ENCODE measurements at places on chromosomes 3 and 15.

- DNase-seq, result no peak
Measured at GRCh38 chr3:195803289-195803908, 8.3 kb downstream of the MUC4 start.

DNA sequence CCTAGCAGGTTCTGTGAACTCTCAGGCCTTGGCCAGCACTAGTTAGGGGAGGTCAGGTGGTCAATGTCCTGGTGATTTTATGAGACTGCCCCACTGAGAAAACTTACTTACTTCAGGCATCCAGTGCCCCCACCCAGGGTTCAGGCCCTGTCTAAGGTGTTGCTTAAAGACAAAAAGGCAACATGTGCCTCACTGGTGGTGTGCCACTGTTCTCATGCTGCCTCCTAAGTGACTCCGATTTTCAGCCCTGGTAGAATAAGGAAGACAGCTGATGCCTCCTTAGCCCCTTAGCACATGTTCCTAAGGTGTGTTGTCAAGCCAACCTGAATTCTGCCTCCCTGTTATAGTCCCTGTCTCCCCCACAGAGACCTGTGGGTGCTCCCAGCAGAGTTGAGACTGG is 5.3 kb downstream of the RBM15B start:
- no peak for DNase-seq

GRCh38 chr3:184372911-184373310 is 5.1 kb downstream of the THPO start:
- DNase-seq, result no peak

DNA sequence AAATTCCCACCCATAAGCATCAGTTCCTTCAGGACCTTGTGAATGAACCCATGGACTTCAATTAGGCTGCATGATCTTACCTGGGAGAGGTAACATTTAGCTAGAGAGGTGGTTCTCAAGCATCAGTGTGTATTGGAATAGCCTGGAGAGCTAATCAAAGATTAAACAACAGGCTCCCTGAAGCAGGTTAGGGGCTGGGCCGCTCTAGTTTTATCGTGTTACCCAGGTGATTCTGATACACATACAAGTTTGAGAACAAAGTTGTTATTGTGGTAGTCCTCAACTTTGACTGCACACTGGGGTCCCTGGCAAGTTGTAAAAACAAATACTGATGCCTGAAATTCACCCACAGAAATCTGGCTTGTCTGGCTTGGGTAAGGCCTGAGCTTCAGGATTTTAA is 31.2 kb downstream of the MYH15 start:
- DNase-seq, result no peak

DNA sequence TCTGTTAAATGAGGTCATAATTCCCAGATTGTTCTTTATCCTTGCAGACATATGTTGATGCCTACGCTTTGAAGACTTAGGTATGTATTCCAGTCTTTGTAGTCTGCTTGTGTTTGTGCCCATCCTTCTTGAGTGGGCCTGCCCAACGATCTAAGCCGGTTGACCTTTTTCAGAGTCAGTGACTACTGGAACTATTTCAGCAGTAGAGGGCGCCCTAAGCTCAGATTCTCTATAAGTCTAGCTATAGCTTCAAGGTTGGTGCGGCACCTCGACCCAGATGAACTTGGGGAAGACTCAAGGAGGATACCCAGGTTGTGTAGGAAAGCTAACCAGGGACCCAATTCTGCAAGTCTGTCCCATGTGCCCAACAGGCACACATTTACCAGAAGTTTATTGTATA is 228.8 kb upstream of the PPP2R3A start:
- DNase-seq, result peak; percentile 36

- peak; percentile 26 for DNase-seq
Measured at GRCh38 chr3:132721479-132722164, 587 bp downstream of the NPHP3 start.

- no peak for DNase-seq
Measured at GRCh38 chr3:187011915-187012314, 81.6 kb downstream of the ST6GAL1 start.

- DNase-seq, result peak; percentile 53
Measured at GRCh38 chr3:43477600-43477999, 144.2 kb downstream of the ANO10 start.

- no peak for DNase-seq
Measured at GRCh38 chr3:147422601-147423536, 13.7 kb downstream of the ZIC1 start.

DNA sequence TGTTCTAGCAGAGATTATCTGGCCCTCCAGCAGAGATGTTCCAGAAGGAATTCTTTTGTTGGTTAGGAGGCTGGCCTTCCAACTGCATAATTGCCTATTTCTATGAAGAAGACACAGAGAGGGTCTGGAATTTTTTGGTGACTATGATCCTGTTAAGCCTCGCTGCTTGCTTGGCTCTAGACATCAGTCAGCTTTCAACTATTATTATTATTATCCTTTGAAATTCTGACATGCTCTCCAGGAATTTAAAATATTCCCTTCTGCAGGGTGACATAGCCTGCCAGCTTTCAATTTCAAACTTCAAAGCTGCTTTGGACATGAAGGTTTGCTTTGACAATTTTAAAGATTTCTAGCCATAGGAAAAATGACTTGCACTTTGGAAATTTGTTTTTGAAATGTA is 26.3 kb upstream of the ZNF148 start:
- DNase-seq, result no peak

GRCh38 chr3:158470944-158471638 is 99.9 kb upstream of the MLF1 start:
- no peak for DNase-seq

DNA sequence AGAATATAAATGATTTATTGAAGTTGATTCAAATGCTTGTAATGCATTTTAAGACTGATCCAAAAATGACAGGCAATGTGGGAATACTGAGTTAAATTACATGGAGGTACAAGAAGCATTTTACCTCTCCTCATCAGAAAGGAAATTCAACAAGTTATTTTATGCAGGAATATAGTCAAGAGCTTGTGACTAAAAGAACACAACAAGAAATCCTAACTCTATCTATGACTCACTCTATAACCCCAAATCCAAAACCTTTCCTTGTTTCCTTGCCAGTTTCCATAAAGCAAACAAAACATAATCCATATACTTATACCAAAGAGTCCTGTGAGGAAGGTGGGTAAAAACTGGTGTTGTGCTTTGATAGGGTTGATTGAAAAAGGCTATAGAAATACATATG is 30.8 kb downstream of the SIN3A start:
- no peak for DNase-seq

DNA sequence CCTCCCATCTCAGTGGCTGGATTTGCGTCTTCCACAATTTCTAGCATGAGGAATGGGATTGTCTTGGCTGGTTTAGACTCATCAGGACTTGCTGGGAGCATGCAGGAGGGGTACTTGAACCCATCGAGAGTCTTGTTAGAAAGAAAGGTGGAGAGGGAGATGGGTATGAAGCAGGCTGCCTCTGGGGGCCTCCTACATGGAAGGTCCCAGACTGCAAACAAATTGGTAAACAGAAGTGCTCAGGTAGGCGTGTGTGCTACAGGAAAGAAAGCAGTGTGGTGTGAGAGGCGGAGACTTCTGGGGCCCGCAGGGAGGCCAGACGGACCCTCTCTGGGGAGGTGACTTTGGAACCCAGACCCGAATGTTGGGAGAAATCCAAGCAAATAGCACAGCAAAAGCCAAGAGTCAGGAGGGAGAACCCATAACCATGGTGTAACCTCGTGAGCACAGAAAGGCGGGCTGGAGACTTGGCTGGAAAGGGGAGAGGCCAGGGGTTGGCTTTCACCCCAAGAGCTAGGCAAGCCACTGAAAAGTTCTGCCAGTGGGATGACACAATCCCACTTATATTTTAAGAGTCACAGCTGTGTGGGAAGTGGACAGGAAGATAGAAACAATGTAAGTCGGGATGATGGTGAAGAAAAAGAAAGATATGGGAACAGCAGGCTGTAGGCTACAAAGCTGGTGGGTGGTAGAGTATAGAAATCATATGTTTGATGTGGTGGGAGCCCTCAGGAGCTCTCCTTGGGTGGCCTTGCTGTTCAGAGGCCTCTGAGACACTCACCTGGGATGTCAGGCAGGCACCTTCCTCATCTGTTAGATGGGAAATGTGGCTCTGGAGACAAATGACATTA is 130.1 kb upstream of the PRR20G start:
- DNase-seq, result no peak

- no peak for DNase-seq
Measured at GRCh38 chr3:24596626-24597025, 102.0 kb upstream of the THRB start.

DNA sequence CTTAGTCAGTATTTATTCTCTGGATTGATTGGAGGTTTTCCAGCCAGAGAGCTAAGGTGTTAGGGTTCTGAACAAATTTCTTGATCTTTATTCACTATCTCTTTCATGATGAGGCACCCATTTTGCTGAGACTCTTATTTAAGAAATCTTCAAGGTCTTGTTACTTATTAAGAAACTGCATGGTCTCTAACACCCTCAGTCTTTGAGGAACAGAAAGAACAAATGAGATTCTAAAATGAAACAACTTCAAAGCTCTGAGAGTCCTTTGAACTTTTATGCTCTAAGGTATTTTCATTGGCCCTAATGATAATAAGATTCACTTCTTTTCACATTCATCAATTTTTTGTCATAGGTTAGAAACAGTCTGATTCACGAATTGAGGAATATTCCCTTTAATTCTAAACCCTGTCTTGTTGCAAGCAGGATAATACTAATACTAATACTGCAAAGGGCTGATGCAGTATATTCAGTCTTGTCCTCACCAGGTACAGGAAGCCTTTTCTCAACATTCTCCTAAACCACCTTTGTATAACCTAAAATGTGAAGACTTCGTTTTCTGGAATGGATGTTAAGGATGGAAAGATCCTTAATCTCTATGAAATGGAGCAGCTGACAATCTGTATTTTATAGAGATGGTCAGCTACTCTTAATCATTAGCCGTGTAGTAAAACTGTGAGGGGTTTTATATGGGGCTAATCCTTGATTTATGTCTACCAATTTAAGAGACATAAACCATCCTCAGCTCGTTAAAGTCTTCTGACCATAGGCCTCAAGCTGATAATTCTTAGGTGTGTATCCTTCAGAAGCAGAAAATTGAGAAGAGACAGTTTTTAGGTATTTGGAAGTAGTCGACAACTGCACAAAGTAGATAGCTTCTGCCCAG is 198.3 kb downstream of the OTOL1 start:
- no peak for DNase-seq

- DNase-seq, result no peak
Measured at GRCh38 chr15:89576417-89576773, 1.1 kb downstream of the TICRR start.

- DNase-seq, result no peak
Measured at GRCh38 chr15:77798151-77798835, 165.6 kb upstream of the LINGO1 start.

DNA sequence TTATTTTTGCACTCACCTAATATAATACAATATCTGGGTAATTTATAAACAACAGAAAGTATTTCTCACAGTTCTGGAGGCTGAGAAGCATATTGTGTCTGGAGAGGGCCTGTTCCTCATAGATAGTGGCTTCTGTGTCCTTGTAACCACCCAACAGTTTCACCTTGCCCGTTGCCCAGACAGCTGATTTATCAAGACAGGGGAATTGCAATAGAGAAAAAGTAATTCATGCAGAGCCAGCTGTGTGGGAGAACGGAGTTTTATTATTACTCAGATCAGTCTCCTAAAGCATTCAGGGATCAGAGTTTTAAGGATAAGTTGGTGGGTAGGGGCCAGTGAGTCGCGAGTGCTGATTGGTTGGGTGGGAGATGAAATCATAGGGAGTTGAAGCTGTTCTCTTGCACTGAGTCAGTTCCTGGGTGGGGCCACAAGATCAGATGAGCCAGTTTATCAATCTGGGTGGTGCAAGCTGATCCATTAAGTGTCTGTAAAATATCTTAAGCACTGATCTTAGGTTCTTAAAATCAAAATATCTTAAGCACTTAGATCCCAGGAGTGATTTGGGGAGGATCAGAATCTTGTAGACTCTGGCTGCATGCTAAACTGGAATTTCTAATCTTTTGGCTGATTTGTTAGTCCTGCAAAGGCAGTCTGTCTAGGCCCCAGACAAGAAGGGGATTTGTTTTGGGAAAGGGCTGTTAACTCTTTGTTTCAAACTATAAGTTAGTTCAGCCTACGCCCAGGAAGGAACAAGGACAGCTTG is 33.9 kb upstream of the C15orf39 start:
- DNase-seq, result peak; percentile 23

DNA sequence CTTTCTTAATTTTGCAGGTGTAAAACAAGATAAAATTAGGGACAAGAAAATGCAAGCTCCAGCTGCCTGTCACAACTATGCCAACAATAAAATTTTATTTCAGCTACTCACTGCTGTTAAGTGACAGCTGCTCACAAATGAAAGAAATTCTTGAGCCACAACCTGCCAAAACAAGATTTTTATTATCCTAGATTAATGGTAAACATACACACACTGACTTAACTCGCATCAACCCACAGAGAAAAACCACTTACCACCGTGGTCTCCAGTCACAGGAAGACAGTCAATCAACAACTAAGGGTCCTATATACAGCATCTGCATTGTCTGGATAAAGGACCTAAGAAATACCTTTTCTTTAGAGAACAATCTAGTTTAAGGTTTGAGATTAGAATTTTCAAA is 31.3 kb downstream of the EFL1 start:
- DNase-seq, result no peak

DNA sequence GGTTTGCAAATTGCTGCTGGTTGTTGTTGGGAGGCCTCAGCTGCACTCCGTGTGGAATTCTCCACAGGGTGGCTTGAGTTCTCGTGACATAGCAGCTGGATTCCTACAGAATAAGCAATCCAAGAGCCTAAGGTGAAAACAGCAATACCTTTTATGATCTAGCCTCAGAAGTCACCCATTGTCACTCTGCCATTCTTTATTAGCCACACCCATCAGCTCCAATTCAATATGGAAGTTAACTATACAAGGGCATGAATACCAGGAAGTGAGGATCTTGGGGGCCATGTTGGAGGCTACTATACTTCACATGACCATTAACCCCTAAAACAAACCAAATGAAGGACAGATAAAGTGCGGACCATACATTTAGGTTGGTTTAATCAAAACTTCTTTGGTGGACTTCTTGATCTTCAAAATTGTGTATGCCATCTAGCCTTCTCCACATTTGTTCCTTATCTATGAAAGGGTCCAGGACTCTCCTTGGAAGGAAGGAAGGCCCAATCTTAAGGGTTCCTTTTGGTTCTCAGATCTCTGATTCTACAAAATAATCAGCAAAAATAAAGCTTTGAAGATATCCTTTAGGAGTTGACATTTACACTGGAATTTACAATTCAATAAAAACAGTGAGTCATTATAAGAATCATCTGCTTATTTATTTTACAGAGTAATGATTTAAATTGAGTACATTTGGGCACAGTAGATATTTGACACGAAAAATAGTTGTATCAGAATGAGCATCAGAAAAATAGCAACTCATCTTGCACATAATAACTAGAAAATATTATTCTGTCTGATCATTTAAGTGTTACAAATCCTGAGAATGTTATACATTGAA is 21.5 kb downstream of the CIAO2A start:
- no peak for DNase-seq

GRCh38 chr3:176159796-176160195 is 1037.5 kb downstream of the TBL1XR1 start:
- DNase-seq, result no peak

DNA sequence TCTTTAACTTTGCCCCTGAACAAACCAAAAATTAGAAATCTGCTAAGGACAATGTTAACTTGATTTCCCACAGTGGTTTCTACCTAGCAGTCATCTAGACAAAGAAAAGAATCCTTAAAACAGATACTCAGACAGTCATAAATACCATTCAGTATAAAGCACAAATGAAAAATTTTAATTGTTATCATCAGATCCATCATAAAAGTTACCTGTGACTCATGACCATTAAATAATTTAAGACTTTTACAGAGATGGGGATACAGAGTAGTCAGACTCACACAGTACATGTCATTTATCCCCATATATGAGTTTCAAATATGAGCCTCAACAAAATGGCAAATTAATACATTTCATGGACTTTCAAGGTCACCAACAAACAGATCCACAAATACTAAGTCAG is 116.8 kb downstream of the HERC1 start:
- DNase-seq, result no peak

All from activated CD4-positive, alpha-beta T cell treated with anti-CD3 and anti-CD28 coated beads, Interleukin-2, Interleukin-4, amounts not matched to agents 100 ng/mL and 50 ng/mL, durations not matched to agents 16 hours and 8 hours (primary cell).